ENCODE measurements at places on chromosomes 12 and 14.
A peak's percentile ranks its signal among the peaks of the same experiment; 100 is the strongest.

- DNase-seq: no peak
Observed at GRCh38 chr14:74981462-74981782, 21.3 kb upstream of the EIF2B2 start.

DNA sequence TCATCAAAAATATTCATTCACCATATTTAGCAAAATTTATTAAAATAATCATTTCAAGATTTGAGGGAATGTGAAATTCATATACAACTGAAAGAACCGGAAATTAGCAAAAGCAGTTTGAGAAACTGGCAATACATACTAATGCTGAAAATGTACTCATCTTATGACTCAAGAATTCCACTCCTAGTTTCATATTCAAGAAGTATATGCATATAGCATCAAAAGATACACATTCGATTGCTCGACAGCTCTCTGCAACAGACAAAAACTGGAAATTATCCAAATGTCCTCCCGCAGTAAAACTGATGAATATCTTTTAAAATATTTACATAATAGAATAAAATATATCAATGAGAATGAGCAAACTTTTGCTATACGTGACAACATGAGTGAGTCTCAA lies 189.2 kb upstream of the MGAT4C start:
- DNase-seq: no peak

GRCh38 chr14:73253721-73254120 lies 16.4 kb downstream of the PAPLN start:
- DNase-seq: no peak

GRCh38 chr12:51077930-51078329 lies 5.5 kb downstream of the CSRNP2 start:
- peak; percentile 60 for DNase-seq

- no peak for DNase-seq
Observed at GRCh38 chr12:21699851-21700250, 42.2 kb upstream of the LDHB start.

DNA sequence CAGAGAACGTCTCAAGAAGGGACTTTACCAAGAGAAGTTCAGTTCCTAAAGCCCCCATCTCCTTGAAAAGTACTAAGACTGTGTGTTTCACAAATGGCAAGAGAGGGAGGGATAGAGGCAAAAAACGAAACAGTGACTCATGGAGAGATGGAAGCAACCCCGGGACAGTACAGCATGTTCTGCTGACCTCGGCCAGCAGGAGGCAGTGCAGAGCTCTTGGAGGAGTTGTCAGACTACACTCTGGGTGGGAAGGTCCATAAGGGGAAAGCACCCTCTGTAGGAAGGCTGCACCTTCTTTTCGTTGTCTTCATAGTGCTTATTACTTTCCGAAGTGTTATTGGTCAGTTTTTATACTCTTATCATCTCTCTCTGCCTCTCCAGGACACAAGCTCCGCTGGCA lies 525.2 kb upstream of the CCDC196 start:
- peak; percentile 37 for DNase-seq

DNA sequence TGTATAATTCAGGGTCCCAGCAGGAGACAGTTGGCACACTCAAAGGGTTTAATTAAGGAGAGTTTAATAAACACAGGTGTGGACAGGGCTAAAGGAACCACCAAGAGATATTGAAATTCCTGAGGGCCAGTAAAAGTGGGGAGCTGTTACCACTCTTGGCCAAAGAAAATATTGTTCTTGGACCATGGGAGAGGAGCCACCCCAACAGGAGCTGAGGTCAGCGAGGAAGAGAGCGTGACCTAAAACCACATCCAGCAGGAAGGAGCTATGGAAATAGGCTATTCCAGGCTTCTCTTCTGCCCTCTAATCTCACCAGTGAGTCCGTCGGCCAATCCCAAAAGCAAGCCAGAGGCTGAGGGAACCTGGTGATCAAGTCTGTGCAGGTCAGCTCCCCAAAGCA lies 390.8 kb downstream of the MED13L start:
- no peak for DNase-seq
